Glutamatergic neuron (in vitro differentiated cells): ENCODE measurements at places on chromosomes 11 and 22. TPM values are rescaled to one million over a fixed set of nuclear protein-coding genes. Genes with fewer than 3 reads are reported as not detected.

Gene SCGB1A1
- total RNA-seq: not detected

Gene SHANK2
- total RNA-seq: 23.0 TPM

Gene OR51A7
- total RNA-seq: not detected

Gene OR2AT4
- not detected for total RNA-seq

Gene DCHS1
- total RNA-seq: 91.5 TPM

Gene MUC2
- total RNA-seq: not detected

DNA sequence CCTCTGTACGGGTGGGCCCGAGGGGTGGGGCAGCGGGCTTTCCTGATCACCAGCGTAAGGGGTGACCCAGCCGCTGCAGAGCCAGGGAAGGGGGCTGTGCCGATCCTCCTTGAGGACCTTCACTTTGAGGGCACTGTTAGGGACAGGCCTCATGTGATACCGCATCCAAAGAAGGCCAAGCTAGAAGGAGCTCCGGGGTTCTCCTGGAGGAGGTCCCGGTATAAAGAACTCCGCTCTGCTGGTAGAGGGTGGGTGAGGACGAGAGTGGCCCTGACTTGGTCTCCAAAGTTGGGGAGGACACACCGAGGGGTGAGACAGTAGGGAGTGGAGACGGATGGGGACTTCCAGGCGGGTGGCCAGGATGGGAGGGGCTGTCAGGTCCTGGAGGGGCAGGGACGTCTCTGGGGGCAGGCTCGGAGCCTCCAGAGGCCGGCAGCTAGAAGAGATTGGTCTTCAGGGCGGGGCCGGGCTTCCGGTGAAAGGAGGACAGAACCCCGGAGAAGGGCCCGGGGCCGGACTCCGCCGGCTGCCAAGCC is 4.6 kb downstream of the PHOX2A start:
- H3K36me3 ChIP-seq: no peaks in the 10 kb centered on the region
- H3K4me3 ChIP-seq: peak overlapping the region; percentile 86
- peaks cover 4% of the 10 kb centered on the region for H3K4me1 ChIP-seq
- peaks cover 32% of the 10 kb centered on the region for H3K27me3 ChIP-seq
- peak; percentile 31 for DNase-seq

GRCh38 chr11:28117712-28118111 is 9.5 kb downstream of the METTL15 start:
- no peaks in the 10 kb centered on the region for H3K27me3 ChIP-seq
- no peak overlapping the region for H3K27ac ChIP-seq
- H3K4me3 ChIP-seq: no peak overlapping the region
- DNase-seq: no peak
- peaks cover 3% of the 10 kb centered on the region for H3K4me1 ChIP-seq

DNA sequence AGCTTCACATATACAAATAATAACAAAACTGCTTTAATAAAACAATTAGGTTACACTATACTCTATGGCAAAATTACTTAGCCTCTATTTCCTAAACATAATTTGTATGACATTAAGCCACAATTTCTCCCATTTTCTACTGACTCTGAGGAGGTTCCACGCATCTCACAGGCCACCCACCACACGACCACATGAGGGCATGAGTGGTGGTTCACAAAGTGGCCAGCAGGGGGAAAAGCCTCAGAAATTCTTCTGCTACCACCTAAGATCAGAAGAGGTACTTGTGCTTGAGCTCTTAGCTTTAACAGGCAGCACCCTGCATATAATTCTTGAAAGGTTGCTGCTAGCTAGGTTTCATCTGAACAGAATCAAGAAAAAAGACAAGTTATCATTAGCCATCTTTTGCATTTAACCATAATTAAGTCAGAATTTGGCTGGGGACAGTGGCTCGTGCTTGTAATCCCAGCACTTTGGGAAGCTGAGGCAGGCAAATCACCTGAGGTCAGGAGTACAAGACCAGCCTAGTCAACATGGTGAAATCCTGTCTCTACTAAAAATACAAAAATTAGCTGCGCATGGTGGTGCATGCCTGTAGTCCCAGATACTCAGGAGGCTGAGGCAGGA is 7.7 kb downstream of the LPXN start:
- H3K27ac ChIP-seq: no peak overlapping the region
- no peak overlapping the region for H3K4me3 ChIP-seq
- no peaks in the 10 kb centered on the region for H3K36me3 ChIP-seq
- peak; percentile 82 for DNase-seq
- H3K27me3 ChIP-seq: no peaks in the 10 kb centered on the region

GRCh38 chr11:126195119-126195518 is 16.3 kb downstream of the RPUSD4 start:
- no peak overlapping the region for H3K27ac ChIP-seq
- H3K4me3 ChIP-seq: no peak overlapping the region

GRCh38 chr11:80103142-80103859 is 662.5 kb upstream of the TENM4 start:
- no peaks in the 10 kb centered on the region for H3K36me3 ChIP-seq
- H3K4me1 ChIP-seq: no peaks in the 10 kb centered on the region
- no peak overlapping the region for H3K27ac ChIP-seq
- DNase-seq: no peak
- H3K27me3 ChIP-seq: no peaks in the 10 kb centered on the region

DNA sequence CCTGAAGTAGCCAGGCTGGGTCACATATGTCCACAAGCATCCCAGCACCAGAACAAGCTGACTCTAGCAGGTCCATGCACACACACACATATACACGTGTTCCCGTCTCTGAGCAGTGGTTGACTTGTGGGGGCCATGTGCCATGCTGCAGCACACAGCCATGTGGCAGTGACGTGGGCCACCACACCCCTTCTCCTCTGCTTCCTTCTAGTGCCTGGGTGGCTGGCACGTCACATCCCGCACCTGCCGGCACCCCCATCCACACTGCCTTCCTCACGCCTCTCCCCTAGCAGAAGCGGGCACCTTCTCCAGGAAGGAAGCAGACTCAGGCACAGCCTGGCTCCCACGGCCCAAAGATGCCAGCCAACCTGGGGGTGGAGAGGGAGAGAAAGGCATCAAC is 9.5 kb downstream of the SYT7 start:
- peaks cover 4% of the 10 kb centered on the region for H3K36me3 ChIP-seq
- peaks cover 17% of the 10 kb centered on the region for H3K27me3 ChIP-seq
- no peak overlapping the region for H3K4me3 ChIP-seq
- H3K27ac ChIP-seq: no peak overlapping the region
- no peak for DNase-seq
- H3K4me1 ChIP-seq: peaks cover 39% of the 10 kb centered on the region

DNA sequence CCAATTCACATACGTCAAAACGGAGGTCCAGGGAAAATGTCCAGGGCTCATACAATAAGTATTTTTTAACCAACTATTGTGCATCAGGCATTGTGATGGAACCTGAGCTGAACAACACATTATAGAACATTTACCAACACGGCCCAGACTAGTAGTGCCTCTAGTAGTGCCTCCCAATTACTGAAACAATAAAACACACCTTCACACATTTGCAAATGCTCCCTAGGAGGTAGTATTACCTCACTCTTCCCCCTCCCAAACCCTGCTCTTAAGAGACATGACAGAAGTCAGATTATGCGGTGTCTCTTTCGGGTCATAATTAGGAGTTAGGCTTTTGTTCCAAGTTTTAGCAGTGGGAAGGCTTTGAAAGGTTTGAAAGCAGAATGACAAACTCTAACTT is 61.1 kb downstream of the PAK1 start:
- H3K27ac ChIP-seq: no peak overlapping the region
- H3K27me3 ChIP-seq: no peaks in the 10 kb centered on the region
- H3K4me1 ChIP-seq: peaks cover 28% of the 10 kb centered on the region
- H3K36me3 ChIP-seq: no peaks in the 10 kb centered on the region
- no peak for DNase-seq

DNA sequence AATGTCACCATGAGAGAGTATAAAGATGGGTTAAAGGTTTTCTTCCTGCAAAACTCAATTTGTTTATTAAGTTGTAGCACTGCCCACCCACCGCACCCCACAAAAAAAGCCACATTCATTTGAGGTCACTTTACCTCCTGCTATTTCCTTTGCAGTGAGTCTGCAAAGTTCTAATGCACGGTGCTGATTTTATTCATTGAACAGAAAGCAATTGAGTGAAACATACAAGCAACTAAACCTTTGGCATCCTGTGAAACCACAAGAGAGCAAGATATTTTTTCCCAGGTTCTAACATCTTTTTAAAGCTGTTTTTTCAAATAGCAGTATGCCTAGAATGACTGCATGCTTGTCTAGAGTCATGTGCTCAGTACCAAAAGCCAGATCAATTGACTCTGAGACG is 39.0 kb downstream of the RRAS2 start:
- H3K27me3 ChIP-seq: no peaks in the 10 kb centered on the region
- no peak for DNase-seq
- no peaks in the 10 kb centered on the region for H3K36me3 ChIP-seq
- no peak overlapping the region for H3K4me3 ChIP-seq

DNA sequence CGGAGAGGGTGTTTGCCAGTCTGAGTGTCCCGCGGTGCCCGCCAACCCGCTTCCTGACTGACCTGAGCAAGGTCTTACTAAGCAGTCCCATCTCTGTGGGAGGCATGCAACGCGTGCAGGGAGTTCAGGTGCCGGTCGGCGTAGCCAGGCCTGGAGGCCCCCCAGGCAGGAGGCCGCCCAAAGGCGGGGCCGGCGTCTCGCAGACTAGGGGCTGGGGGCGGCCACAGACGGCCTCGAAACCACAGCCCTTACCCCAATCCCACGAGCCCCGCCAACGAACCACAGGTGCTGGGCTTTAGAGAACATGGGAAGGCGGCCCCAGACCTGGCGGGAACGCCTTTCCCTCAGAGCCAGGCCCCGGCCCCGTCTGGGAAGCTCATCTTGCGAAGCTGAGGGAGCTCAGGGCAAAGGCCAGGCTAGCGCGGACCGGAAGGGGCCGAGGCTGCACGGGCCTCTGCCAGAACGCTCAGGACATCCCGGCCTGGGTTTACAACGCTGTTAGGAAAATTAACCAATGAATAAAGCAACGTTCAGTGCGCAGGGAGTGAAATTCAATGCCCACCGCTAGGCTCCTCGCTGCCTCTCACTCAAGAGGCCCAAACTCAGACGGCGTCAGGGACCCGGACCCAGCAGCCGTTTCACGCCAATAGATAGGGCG is 2.1 kb upstream of the MTFP1 start:
- peak; percentile 74 for DNase-seq
- no peaks in the 10 kb centered on the region for H3K27me3 ChIP-seq
- H3K36me3 ChIP-seq: no peaks in the 10 kb centered on the region

- no peaks in the 10 kb centered on the region for H3K27me3 ChIP-seq
- H3K4me1 ChIP-seq: no peaks in the 10 kb centered on the region
- H3K27ac ChIP-seq: no peak overlapping the region
- no peaks in the 10 kb centered on the region for H3K36me3 ChIP-seq
These were observed 18.1 kb upstream of the INCENP start for GRCh38 chr11:62105667-62106191.

GRCh38 chr11:28777126-28777525 is 668.9 kb downstream of the METTL15 start:
- no peak overlapping the region for H3K27ac ChIP-seq
- H3K4me1 ChIP-seq: no peaks in the 10 kb centered on the region
- peaks cover 10% of the 10 kb centered on the region for H3K36me3 ChIP-seq
- no peak for DNase-seq
- H3K27me3 ChIP-seq: no peaks in the 10 kb centered on the region
- no peak overlapping the region for H3K4me3 ChIP-seq

- no peaks in the 10 kb centered on the region for H3K4me1 ChIP-seq
- H3K27ac ChIP-seq: no peak overlapping the region
- H3K27me3 ChIP-seq: no peaks in the 10 kb centered on the region
- DNase-seq: no peak
- no peak overlapping the region for H3K4me3 ChIP-seq
These were observed 187.8 kb downstream of the DDX10 start for GRCh38 chr11:108852701-108853100.

DNA sequence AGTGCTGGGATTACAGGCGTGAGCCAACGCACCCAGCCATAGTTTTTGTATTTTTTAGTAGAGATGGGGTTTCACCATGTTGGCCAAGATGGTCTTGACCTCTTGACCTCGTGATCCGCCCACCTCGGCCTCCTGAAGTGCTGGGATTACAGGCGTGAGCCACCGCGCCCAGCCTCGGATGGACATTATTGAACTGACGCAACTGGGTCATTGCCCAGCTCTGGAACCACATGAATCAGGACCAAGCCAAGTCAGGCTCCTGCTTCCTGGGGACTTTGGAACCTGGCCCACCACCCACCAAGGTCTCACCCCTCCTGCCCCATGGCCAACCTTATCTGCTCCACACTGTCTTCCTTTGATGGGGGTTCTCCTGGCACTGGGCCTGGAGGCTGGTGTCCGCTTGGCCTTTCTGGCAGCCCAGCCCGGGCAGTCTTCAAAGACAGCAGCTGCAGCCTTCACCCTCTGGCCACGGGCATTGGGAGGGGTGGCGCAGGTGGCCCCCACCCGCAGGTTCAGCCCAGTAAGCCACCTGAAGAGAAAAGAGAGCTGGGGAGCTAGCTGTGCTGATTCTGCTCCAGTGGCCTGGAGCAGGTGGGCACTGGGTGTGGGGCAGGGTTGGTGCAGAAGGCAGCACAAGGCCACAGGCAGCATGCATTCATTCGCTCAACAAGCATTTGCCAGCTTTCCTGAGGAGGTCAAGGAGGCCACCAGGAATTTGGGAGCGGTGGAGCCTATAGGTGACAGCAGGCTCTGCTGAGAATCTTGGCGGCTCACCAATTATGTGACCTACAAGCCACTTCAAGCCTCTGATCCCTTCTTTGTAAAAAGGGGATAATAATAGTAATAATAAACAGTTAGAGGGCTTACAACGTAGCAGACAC is 5.7 kb downstream of the CHADL start:
- no peak overlapping the region for H3K4me3 ChIP-seq
- no peaks in the 10 kb centered on the region for H3K36me3 ChIP-seq
- no peak overlapping the region for H3K27ac ChIP-seq
- H3K27me3 ChIP-seq: peaks cover 5% of the 10 kb centered on the region
- no peaks in the 10 kb centered on the region for H3K4me1 ChIP-seq

GRCh38 chr11:11580012-11580411 is 41.8 kb downstream of the GALNT18 start:
- H3K36me3 ChIP-seq: no peaks in the 10 kb centered on the region
- peaks cover 87% of the 10 kb centered on the region for H3K4me1 ChIP-seq
- DNase-seq: no peak
- H3K27ac ChIP-seq: peak overlapping the region; percentile 99
- H3K27me3 ChIP-seq: peaks cover 14% of the 10 kb centered on the region
- peak overlapping the region; percentile 26 for H3K4me3 ChIP-seq

DNA sequence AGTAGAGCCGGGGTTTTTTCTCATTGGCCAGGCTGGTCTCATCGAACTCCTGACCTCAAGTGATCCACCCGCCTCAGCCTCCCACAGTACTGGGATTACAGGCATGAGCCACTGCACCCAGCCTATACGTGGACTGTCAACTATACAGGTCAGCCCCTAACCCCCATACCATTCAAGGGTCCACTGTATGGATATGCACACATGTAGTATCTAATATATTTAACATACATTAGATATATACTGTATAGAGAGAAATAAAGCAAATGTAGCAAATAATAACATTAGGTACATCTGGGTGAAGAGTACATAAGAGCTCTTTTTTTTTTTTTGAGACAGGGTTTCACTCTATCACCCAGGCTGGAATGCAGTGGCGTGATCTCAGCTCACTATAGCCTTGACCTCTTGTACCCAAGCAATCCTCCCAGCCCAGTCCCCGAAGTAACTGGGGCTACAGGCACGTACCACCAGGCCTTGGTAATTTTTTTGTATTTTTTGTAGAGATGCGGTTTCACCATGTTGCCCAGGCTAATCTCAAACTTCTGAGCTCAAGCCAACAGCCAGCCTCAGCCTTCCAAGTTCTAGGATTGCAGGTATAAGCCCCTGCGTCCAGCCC is 1.5 kb upstream of the ATP5MGL start:
- H3K4me3 ChIP-seq: no peak overlapping the region
- H3K36me3 ChIP-seq: no peaks in the 10 kb centered on the region
- no peak for DNase-seq
- H3K27me3 ChIP-seq: peaks cover 2% of the 10 kb centered on the region
- no peak overlapping the region for H3K27ac ChIP-seq
